Adrenal gland (tissue), 19 donors: ENCODE measurements at places on chromosomes 5 and 9.

DNA sequence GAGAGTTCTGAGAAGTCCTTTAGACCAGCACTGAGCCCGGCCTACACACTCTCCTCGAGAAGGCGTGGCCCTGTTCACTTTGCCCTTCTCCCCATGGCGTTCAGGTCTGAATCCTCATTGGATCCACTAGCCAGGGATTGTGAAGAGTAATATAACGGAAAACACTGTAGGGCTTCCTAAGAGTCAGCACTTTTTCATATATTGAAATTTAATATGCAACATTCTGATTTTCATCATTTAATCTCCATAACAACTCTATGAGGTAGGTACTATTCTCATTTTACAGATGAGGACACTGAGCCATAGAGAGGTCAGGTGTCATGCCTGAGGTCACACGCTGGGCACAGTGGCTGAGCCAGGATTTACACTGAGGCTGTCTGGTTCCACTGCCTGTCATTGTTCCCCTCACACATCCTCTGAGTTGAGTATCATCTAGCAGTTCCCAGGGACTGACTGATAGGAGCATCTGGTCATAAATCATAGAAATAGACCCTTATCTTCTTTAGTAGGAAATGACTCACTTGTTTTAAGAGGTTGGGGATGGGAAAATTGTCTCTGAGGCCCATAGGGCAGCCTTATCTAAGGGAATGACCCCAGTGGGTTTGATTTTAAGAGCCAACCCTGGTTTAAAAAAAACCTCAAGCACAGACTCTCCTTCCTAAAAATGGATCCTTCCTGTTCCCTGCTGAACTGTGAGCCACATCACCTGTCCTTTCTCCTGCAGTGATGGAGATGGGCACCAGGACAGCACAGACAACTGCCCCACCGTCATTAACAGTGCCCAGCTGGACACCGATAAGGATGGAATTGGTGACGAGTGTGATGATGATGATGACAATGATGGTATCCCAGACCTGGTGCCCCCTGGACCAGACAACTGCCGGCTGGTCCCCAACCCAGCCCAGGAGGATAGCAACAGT, 41.2 kb downstream of the THBS4 start:
- no peak for DNase-seq

- no peak for DNase-seq
Observed at GRCh38 chr5:116645627-116646026, 71.0 kb upstream of the SEMA6A start.

DNA sequence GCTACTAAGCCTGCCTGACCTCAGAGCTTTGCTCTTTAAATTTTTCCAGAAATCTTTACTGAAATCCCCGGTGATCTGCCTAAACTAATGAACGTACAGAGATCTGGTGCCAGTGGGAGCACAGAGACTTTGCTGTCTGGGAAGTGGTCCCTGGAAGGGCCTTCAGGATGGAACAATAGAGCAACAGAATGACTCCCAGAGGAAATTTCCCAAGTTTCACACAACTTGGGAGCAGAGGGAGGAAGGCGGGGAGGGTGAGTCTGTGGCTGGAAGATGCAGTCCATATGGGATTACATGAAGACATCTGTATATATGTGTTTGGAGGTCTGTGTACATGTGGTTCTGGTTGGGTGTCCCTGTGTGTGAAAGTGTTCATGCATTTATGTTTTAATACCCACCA, 638.3 kb downstream of the CCDC171 start:
- no peak for DNase-seq

DNA sequence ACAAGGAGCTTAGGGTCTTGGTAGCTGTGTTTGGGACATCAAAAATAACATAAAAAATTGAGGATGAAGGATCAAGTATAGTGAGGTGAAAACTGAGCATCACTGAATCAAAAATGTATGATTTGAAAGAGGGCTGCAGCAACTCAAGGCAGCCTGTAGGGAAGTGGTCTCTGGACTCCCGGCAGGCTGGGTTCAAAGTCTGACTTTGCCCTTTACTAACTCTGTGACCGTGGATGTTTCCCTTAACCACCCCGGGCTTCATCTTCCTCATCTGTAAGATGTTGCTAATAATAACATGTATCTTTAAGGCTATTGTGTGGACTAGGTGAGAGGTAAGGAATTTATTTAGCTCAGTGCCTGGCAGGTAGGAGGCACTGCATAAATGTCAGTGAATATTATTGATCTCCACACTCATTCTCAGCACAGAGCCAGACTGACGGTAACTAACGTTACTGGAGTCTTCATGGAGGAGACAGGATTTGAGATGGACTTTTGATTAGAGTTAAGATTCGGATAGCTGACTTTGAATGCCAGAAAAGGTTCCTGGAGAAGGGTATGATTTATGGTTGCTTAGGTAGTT, 367.3 kb downstream of the NDUFS4 start:
- no peak for DNase-seq
